GM23338 (cell line): ENCODE measurements at places on chromosomes 4 and X. TPM values are rescaled to one million over a fixed set of nuclear protein-coding genes. Genes with fewer than 3 reads are reported as not detected.

DNA sequence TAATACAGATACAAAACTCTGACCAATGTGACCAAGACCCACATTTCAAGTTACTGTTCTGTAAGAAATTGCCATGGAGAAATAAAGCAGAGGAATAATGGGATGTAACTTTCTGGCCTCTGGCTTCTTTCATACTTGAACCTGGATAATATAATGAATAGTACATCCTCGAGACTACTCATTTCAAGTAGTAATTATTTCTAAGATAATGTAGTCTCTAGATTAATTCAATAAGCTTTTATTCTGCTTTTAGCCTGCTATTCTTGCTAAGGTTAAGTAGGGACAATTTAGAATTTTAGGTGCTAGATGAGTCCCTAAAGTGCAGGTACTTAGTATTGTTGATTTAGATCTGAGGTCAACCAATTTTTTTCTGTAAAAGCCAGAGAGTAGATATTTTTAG, 178.7 kb upstream of the IL15 start:
- no peak overlapping the region for H3K4me3 ChIP-seq
- H3K4me1 ChIP-seq, result no peaks in the 10 kb centered on the region
- H3K27me3 ChIP-seq, result no peaks in the 10 kb centered on the region
- H3K27ac ChIP-seq, result no peak overlapping the region

DNA sequence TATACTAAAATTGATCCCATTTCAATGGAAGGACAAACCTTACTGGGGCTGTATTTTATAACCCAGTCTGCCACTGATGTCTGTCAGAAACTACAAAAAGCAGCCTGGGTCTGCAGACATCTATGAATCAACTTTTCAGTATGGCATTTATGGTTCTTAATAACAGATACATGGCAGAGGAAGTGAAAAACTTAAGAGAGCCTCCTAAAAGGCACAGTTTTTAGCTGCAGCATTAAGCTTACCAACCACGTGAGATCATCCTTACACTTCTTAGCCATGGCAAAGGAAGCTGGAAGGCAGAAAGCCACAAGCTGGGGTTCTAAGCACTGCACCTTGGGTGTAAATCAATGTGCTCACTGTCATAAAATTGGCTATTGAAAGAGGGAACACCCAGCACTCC, 16.6 kb upstream of the UGT2B17 start:
- H3K4me3 ChIP-seq, result no peak overlapping the region
- DNase-seq, result no peak
- no peak overlapping the region for H3K27ac ChIP-seq

GRCh38 chr4:103948244-103949018, 228.6 kb upstream of the TACR3 start:
- peaks cover 21% of the 10 kb centered on the region for H3K4me1 ChIP-seq
- peak; percentile 40 for DNase-seq
- H3K36me3 ChIP-seq, result peaks cover 14% of the 10 kb centered on the region

GRCh38 chr4:150394046-150394445, 187.9 kb upstream of the MAB21L2 start:
- no peaks in the 10 kb centered on the region for H3K4me1 ChIP-seq
- DNase-seq, result no peak
- H3K27me3 ChIP-seq, result no peaks in the 10 kb centered on the region
- H3K4me3 ChIP-seq, result no peak overlapping the region
- no peaks in the 10 kb centered on the region for H3K36me3 ChIP-seq
- no peak overlapping the region for H3K27ac ChIP-seq

DNA sequence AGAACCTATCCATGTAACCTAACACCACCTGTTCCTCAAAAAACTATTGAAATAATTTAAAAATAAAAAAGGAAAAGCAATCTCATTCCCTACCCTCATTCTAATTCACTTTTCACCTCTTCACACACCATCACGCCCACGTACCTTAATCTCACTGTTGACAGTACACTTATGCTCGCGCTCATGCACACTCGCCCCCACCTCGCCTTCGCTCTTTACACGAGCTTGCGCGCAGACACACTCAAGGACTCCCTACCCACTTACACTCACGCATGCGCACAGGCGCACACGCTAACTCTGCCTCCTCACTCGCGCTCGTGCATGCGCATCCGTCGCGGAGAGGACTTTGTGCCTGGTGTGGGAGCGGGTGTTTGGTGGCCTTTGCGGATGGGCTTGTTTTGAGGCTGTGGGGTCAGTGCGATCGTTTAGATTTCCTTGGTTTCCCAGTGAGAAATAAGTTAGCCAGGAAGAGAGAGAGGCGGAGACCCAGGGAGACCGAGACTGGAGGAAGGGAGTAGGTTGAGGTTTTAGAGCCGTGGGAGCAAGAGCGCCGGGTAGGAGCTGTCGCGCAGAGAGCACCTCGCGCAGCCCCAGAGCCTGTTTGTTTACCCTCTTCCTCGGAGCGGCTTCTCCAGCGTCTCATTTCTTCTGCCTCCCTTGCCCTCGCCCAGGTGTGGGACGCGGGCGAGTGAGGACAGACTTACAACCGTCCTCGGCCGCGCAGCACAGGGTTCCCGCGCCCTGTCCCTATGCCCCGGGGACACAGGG, 8.1 kb upstream of the GSX2 start:
- H3K4me1 ChIP-seq, result peaks cover 50% of the 10 kb centered on the region
- no peaks in the 10 kb centered on the region for H3K36me3 ChIP-seq
- peaks cover 93% of the 10 kb centered on the region for H3K27me3 ChIP-seq
- peak; percentile 63 for DNase-seq
- H3K4me3 ChIP-seq, result peak overlapping the region; percentile 68

- no peak overlapping the region for H3K27ac ChIP-seq
- H3K4me1 ChIP-seq, result peaks cover 61% of the 10 kb centered on the region
- H3K4me3 ChIP-seq, result peak overlapping the region; percentile 48
- peak; percentile 81 for DNase-seq
Observed at GRCh38 chr4:13522282-13523104, 21.8 kb downstream of the NKX3-2 start.

GRCh38 chrX:78506248-78506647, 152.9 kb downstream of the RTL3 start:
- no peaks in the 10 kb centered on the region for H3K27me3 ChIP-seq
- H3K27ac ChIP-seq, result no peak overlapping the region
- no peak overlapping the region for H3K4me3 ChIP-seq
- H3K36me3 ChIP-seq, result no peaks in the 10 kb centered on the region

MAGEC3 gene
- not detected in 2 replicates for total RNA-seq

MMRN1 gene
- not detected in 2 replicates for total RNA-seq

ADH7 gene
- total RNA-seq, result not detected in 2 replicates

CBLL2 gene
- not detected in 2 replicates for total RNA-seq

SPANXA2 gene
- 0.45 TPM in 1 of 2 replicates, not detected in the other for total RNA-seq

CCNB3 gene
- 0.74 and 1.2 TPM in 2 replicates for total RNA-seq
